Activated CD4-positive, CD25-positive, alpha-beta regulatory T cell (primary cell): ENCODE measurements at places on chromosomes 5 and 9.

GRCh38 chr9:128244837-128245231 is 31.0 kb downstream of the GOLGA2 start:
- DNase-seq: no peak

DNA sequence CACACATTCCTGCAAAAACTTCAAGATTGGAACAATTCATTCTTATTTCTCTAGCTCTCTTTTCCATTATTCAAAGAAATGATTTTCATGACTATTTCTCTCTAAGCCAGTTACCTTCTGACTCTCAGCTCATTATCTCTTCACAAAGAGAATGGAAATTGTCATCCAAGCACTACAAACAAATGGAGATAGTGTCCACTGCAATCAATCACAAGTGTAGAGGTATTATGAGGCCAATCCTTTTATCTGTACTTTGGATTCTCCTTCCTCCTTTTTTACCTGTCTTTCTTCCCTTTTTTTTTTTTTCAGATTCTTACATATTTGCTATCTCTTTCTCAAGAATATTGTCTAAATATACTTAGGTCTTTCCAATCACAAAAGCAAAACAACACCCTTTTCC is 497.7 kb upstream of the MEF2C start:
- no peak for DNase-seq

DNA sequence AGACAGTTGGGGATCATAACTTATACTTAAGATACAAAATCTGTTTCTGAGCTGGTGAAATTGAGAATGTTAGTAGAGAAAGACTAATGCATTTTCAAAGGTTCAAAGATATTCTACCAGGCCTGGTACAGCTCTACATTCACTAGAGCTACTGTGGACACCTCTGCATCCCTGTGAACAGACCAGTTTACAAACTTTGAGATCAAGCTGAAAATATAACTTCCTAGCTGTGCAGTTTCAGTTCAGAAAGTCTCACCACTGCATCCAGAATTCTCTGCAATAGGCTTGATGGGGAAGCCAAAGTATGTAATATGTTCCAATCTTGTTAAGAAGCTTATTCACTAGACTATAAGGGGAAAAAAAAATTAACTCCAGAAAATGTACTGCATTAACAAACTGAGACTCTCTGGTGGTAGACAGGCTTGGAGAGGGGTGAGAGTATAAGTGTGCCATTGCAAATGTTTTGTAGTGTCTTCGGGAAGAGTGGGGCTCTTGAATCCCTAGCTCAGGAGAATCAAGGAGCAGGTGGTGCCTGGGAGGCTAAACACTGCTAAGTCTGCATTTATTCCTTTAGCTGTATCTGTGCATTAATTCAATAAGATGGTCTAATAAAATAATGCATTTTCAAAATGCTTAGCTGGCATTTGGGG is 671.9 kb downstream of the NR2F1-AS1 start:
- no peak for DNase-seq

GRCh38 chr5:180135128-180135955 is 63.8 kb upstream of the RNF130 start:
- DNase-seq: no peak

GRCh38 chr5:20537911-20538703 is 550.1 kb upstream of the CDH18 start:
- DNase-seq: no peak

- no peak for DNase-seq
Measured at GRCh38 chr5:98231089-98231488, 542.4 kb upstream of the RGMB start.

- no peak for DNase-seq
Measured at GRCh38 chr5:117681431-117682254, 1107.0 kb upstream of the SEMA6A start.
